ENCODE measurements at places on chromosomes 3 and 15.

- peak; percentile 18 for DNase-seq
Observed at GRCh38 chr3:188697127-188697526, 474.6 kb upstream of the TPRG1 start.

DNA sequence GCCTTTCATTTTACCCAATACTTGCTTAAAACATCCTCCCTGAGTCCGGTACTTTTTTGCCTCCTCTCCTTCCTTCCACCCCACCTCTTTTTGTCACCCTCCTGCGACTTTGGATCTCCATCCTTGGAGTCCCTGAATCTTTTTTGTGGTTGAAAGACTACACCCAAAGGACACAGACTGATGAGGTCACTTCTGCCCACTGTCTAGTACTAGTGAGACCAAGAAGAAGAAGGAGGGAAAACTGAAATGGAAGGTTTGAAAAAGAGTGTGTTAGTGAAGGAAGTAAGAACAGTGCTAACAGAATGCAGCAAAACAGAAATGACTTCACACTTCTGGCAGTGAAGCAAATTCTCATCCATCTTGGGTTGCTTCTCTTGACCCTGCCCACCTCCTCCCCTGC lies 6.6 kb downstream of the B3GNT5 start:
- no peak for DNase-seq

DNA sequence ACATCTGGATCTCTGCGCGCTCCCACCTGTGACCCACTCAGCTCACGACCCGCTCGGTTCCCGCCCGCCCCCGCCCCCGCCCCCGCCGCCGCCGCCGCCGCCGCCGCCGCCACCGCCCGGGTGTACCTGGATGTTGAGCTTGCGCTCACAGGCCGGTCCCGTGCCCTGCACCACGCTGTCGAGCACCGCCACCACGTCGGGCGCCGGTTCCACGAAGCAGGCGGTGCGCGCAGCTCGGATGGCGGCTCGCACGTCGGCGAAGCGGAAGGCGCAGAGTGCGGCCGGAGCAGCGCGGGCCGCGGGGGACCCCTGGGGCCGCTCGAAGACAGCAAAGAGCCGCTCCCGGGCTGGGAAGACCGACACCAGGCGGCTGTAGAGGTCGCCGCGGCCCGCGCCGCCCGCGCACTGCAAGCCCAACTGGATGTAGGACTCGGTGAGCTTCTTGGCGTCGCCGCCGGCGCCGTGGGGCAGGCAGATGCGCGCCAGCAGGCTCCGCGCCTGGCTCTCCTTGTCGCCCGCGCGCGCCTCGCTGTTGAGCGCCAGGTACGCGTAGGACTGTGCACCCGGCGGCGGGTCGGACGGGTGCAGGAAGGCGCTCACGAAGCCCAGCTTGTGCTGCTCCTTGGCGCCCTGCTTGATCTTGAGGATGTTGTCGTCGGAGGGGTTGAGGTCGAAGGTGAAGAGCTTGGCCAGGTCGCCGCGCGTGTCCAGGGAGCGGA lies 1.1 kb downstream of the PLXND1 start:
- peak; percentile 76 for DNase-seq

- DNase-seq, result no peak
Observed at GRCh38 chr3:5072100-5072816, 49.8 kb upstream of the ARL8B start.

DNA sequence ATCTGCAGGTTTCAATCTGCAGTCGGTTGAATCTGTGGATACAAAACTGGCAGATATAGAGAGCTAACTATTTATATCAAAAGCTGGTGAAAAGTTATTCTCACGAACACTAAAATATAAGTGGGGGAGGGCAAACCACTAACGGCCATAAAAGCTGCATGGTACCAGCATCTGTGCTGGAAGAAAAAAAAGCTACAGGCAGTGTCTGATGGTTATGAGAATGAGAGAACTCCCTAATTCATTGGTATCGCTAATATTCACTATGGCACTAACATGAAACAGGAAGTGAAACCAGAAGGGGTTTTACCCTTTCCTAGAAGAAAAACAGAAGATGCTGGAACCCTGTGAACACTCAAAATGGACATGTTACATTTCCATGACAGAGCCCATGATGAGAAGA lies 15.9 kb downstream of the CEP70 start:
- no peak for DNase-seq

GRCh38 chr3:37456270-37456708 lies 281.9 kb upstream of the LRRFIP2 start:
- DNase-seq, result peak; percentile 26

Measured in GM23338 (cell line).